ENCODE measurements at places on chromosomes 2 and 18.
A peak's percentile ranks its signal among the peaks of the same experiment; 100 is the strongest.

- no peak for DNase-seq
These were observed 15.7 kb downstream of the C1QL2 start for GRCh38 chr2:119142824-119143223.

GRCh38 chr18:65704046-65704445 lies 46.8 kb upstream of the CDH7 start:
- no peak for DNase-seq

GRCh38 chr2:69034845-69035244 lies 21.9 kb downstream of the ANTXR1 start:
- no peak for DNase-seq

GRCh38 chr2:196381464-196381863 lies 210.1 kb upstream of the STK17B start:
- no peak for DNase-seq

DNA sequence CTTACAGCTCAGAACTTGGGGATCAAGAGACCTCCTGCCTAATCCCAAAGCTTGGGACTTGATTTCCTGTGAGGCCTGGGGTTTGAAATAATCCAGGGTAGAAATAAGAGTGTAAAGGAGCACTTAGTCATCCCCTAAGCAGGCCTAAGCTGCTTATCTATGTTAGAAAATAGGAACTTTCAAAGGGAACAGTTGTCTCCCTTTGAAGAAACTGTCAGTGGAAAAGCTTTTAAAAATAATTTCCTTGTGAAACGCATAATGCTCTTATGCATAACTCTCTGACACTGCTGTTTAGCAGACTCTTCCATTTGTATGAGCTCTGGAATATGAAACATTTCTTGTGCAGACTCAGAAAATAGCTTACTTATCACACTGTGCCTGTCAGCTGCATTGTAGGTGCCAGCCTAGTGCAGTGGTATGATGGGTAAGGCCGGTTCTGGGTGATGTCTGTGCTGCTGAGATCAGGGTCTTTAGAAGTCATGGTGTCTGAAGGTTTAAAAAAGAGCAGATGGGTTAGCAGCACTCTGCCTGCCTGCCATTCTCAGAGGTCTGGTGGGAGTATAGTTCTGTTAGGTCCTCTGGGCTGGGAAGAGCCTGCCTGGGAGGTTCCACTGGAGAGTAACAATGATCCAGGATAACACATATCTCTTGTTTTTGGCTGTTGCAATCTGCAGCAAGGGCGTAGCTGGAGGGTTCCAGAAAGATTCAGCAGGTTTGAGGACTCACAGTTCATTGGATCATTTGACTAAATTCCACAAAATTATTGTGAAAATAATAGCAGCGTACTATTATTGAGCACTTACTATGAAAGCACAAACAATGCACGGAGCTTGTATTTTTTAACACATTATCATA lies 283.2 kb upstream of the MEX3C start:
- no peak for DNase-seq

DNA sequence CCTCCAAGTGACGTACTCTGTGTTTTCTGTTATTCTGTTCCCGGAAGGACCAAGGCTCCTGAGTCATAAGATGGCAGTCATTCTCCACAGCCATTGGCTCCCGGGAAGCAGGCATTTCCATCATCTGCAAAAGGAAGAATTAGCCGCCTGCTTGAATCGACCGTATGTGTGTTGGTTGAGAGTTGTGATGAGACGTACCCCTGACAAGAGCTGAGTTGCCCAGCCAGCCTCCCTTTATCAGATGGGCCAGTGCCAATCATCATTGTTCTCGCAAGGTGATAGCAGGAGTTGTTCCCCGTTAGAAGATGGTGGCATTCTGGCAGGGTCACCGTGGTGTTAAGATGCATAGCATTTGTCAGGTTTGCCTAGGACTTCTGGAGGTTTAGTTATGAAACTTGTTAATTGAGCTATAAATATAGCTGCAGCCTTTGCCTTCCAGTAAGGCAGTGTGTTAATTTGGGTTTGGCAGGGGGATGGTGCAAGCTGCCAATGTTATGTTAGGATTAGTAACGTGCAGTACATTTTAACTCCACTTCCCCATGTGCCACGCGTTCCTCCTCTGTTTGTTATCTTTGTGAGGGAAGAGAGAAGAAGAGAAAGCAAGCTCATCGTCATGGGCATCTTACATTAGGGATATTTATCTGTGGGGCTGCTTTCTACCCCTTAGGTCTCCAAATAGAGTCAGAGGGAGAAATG lies 652.7 kb upstream of the FANCL start:
- DNase-seq, result no peak

GRCh38 chr18:10061566-10062140 lies 147.8 kb downstream of the VAPA start:
- no peak for DNase-seq

DNA sequence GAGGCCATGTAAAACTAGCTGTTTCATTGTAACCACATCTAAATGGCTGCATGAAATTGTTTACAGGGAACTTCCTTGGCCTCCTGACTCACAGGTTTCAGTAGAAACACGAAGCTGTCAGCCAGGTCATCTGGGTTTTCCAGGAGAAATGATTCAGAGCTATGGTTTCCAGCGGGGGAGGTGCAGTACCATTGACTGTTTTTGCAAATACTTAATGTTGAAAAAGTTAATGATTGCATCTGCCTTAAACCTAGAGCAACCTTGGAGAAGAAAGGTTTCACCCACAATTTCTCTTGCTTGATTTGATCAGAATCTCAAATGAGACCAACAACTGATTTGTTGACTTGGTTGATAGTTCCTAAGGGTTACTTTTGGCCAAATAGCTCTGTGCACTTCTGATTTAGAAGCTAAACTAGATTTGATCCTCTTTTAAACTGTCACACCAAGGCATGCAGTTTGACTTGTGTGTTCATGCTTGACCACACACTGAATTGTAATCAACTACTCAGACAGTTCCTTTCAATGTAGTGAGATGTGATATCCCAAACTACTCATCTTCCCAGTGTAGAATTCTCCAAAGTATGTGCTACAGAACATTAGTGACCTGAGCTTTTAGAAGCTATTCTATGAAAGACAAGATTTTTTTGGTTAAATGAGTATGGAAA lies 193.5 kb upstream of the CHST9 start:
- DNase-seq, result peak; percentile 88

GRCh38 chr2:98580656-98581284 lies 27.5 kb downstream of the COA5 start:
- DNase-seq, result no peak

DNA sequence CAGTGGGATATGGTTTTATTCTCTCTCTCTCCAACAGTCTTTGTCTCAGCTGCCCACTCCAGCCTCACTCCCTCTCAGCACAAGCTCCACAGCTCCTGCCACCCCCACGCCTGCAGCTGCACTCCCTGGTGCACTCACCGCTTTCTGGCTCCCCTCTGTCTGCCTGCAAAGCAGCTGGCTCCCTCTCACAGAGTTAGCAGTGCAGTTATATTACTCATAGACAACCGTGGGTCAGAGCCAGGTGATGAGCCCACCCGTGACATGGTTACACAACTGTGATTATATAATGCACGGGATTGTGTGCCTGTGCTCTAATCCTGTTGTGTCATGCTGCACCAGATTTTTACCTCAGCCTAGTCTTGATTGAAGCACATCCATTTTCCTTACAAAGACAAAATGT lies 276.9 kb upstream of the CHAC2 start:
- peak; percentile 27 for DNase-seq

Data from iris pigment epithelial cell (primary cell).